ENCODE measurements at places on chromosomes 4 and X.

DNA sequence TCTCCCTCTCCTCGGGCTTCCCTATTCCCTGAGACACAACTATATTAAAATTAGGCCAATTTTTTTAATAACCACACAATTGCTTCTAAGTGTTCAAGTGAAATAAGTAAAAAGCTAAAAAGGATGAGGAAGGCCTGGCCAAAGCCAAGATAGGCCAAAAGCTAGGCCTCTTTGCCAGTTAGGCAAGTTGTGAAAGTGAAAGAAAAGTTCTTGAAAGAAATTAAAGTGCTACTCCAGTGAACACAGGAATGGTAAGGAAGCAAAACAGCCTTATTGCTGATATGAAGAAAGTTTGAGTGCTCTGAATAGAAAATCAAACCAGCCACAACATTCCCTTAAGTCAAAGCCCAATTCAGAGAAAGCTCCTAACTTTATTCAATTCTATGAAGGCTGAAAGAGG lies 114.2 kb upstream of the FAT4 start:
- no peak for DNase-seq

DNA sequence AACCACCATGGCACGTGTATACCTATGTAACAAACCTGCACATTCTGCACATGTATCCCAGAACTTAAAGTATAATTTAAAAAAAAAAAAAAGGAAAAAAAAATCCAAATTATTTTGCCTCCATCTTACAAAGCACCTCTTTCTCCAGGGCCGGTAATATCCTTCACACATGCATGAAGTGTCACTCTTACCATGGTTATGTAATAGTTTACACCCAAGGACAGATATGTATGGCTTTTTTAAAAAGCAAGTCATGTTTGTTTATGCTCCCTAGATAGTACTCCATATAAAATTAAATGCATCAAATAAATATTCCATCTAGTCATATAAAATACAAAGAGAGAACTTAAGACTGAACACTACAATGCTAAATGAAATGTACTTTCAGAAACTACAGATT lies 22.5 kb downstream of the CHIC2 start:
- no peak for DNase-seq

- peak; percentile 37 for DNase-seq
These were observed 16.3 kb downstream of the TAF9B start for GRCh38 chrX:78123190-78123589.

DNA sequence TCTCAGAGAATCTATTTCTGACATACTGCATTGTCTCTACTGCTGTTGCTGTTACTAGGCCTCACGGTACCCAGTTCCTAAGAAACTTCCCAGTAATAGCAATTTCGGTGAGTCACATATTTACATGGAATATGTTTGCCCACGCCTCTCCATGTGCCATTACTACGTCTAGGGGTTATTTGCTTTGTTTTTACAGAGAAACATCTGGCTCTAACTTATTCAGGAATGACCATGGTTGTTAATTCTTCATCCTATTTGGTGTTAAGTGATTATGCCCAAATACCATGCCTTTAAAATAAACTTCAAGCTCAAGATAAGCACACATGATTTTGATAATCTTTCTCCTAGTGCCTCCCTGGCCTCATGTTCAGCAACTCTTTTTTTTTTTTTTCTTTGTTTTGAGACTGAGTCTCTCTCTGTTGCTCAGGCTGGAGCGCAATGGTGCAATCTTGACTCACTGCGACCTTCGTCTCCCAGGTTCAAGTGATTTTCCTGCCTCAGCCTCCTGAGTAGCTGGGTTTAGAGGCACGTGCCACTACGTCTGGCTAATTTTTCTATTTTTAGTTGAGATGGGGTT lies 101.0 kb upstream of the HS3ST1 start:
- no peak for DNase-seq

Data from activated CD4-positive, alpha-beta T cell treated with anti-CD3 and anti-CD28 coated beads, Interleukin-2, amount 50 U/mL, for 16 hours (primary cell).